ENCODE measurements at places on chromosomes 2 and 18. TPM values are rescaled to one million over a fixed set of nuclear protein-coding genes. Genes with fewer than 3 reads are reported as not detected.

Gene POLR1B
- 13.9 TPM for total RNA-seq

Gene LIMS3
- 2.1 TPM for total RNA-seq

Gene VPS4B
- 52.5 TPM for total RNA-seq

Gene KANSL1L
- 34.3 TPM for total RNA-seq

Gene AGXT
- not detected for total RNA-seq

Gene CD8A
- total RNA-seq, result not detected

Gene ARL5A
- total RNA-seq, result 63.1 TPM

Gene ACTR1B
- total RNA-seq, result 37.6 TPM

Gene PDE1A
- total RNA-seq, result 89.0 TPM

Gene PKP4
- total RNA-seq, result 30.6 TPM

Gene DNAJC5G
- total RNA-seq, result not detected

Gene CHRNG
- total RNA-seq, result not detected

Gene IL36RN
- total RNA-seq, result not detected

Gene NDC80
- total RNA-seq, result 29.0 TPM
